ENCODE measurements at places on chromosomes 2 and 18. TPM values are rescaled to one million over a fixed set of nuclear protein-coding genes. Genes with fewer than 3 reads are reported as not detected.

- no peaks in the 10 kb centered on the region for H3K36me3 ChIP-seq
- H3K4me3 ChIP-seq: no peak overlapping the region
- H3K27me3 ChIP-seq: no peaks in the 10 kb centered on the region
- H3K27ac ChIP-seq: no peak overlapping the region
Observed at GRCh38 chr18:48724442-48724841, 185.6 kb downstream of the CTIF start.

DNA sequence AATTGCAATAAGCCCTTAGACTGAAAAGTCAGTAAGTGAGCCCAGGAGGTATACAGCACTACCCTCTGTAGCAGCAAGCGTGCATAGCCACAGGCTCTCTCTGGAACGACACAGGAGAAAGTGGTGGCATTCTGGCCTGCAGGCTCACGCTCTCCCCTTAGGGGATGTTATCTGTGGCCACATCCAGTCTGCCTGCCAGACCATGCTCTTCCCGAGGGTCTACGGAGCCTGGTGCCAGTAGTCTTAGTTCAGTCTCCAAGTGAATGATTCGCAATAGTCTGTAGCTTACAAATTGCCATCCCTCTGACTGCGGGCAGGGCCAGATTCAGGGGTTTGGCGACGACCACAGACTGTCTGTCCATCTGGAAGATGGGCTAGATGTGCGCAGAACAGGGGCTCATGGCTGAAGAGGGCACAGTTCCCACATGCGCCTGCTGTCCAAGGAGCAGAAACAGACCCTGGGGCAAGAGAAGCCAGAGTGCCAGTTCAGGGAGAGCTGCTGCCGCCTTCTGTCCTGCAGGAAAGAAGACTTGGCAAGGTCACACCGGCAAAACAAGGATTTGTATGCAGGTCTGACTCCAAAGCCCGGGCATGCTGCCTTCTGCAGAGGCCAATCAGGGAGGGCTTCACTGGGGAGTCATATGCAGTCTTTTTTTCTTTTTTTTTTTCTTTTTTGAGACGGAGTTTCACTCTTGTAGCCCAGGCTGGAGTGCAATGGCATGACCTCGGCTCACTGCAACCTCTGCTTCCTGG, 3.5 kb upstream of the KLF11 start:
- H3K27ac ChIP-seq: no peak overlapping the region
- H3K36me3 ChIP-seq: no peaks in the 10 kb centered on the region
- no peak for DNase-seq
- H3K4me3 ChIP-seq: no peak overlapping the region
- peaks cover 3% of the 10 kb centered on the region for H3K27me3 ChIP-seq
- H3K4me1 ChIP-seq: peaks cover 12% of the 10 kb centered on the region

GRCh38 chr2:120552800-120553481, 182.7 kb upstream of the GLI2 start:
- peaks cover 3% of the 10 kb centered on the region for H3K4me1 ChIP-seq
- DNase-seq: peak; percentile 63
- no peak overlapping the region for H3K27ac ChIP-seq
- H3K27me3 ChIP-seq: peaks cover 32% of the 10 kb centered on the region
- no peak overlapping the region for H3K4me3 ChIP-seq
- H3K36me3 ChIP-seq: no peaks in the 10 kb centered on the region

KDSR gene
- 81.5 TPM for total RNA-seq

SCLY gene
- 46.4 TPM for total RNA-seq

- H3K27me3 ChIP-seq: no peaks in the 10 kb centered on the region
- no peak for DNase-seq
- H3K27ac ChIP-seq: no peak overlapping the region
- H3K4me3 ChIP-seq: no peak overlapping the region
- H3K36me3 ChIP-seq: peaks cover 52% of the 10 kb centered on the region
Observed at GRCh38 chr2:28414583-28414982, 21.9 kb downstream of the FOSL2 start.

DNA sequence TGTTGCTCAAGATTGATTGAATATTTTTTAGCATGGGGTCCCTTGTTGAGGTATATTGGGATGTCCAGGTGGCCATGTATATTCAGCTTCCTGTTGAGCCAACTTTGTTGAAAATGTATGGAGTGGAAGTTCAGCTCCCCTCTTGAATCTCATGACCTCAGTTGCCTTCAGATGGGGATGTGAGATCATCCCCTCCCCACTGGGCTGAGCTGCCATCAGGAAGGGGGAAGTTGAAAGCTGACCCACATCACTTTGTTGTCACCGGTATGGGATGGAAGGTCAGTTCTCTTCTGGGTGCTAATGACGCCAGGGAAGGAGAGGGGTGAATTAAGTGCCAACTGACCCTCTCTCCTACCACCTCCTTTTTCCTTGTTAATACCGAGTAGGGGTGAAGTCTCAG, 33.9 kb downstream of the ACOXL start:
- H3K36me3 ChIP-seq: no peaks in the 10 kb centered on the region
- H3K4me1 ChIP-seq: no peaks in the 10 kb centered on the region

IL1RL1 gene
- total RNA-seq: 0.43 TPM

ZNF804A gene
- not detected for total RNA-seq

- H3K36me3 ChIP-seq: no peaks in the 10 kb centered on the region
- no peak overlapping the region for H3K4me3 ChIP-seq
- DNase-seq: no peak
- H3K27me3 ChIP-seq: peaks cover 6% of the 10 kb centered on the region
- no peaks in the 10 kb centered on the region for H3K4me1 ChIP-seq
Observed at GRCh38 chr2:43707255-43708015, 31.2 kb upstream of the C1GALT1C1L start.

- no peak overlapping the region for H3K27ac ChIP-seq
- H3K36me3 ChIP-seq: peaks cover 6% of the 10 kb centered on the region
- H3K4me3 ChIP-seq: no peak overlapping the region
- no peaks in the 10 kb centered on the region for H3K27me3 ChIP-seq
- peaks cover 15% of the 10 kb centered on the region for H3K4me1 ChIP-seq
Observed at GRCh38 chr18:79200546-79201268, 131.5 kb downstream of the ATP9B start.

DNA sequence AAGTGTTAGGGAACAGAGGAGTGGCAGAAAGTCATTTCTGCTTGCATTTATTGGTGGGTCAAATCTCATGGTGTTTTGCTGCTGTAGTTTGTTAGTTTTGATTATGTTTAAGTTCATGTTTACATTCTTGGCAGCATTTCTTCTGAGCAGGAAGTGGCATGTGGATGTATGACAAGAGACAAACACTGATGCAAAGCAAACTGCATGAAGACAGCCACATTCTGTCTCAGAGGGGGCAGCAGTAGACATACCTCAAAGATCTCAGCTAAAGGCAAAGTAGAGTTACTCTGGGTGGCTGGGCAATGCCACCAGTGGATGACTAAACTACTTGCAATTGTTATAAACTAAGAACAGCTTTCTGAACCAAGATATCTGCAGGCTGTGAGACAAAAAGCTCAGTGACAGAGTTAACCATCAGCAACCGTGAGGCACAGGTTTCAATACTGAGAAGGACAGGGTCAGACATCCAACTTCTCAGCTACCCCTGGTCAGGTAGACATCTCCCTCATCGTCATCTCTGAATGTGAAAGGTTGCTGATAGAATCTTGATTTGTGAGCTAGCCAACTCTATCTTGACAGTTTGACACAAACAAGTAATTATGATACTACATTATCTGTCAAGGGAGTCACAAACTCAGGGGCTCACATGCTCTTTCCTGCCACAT, 16.4 kb downstream of the GALNT3 start:
- no peak overlapping the region for H3K4me3 ChIP-seq
- DNase-seq: no peak
- peaks cover 3% of the 10 kb centered on the region for H3K36me3 ChIP-seq

DNA sequence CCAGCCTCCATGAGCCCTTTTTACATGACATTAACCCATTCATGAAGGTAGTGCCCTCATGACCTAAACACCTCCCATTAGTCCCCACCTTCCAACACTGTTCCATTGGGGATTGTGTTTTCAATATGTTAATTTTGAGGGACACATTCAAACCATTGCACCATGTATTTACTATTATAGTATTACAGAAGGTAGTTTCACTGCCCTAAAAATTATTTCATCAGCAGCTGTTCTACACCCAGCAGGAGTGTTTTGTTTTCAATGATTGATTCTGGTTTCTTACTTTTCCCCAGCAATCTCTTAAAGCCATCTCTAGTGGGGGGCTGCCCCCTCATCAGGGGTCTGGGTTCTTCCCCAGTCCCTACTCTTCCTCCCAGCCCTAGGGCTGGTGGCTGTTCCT, 71.9 kb downstream of the CERS6 start:
- DNase-seq: no peak
- H3K27me3 ChIP-seq: no peaks in the 10 kb centered on the region
- H3K27ac ChIP-seq: no peak overlapping the region
- H3K36me3 ChIP-seq: peaks cover 3% of the 10 kb centered on the region

DNA sequence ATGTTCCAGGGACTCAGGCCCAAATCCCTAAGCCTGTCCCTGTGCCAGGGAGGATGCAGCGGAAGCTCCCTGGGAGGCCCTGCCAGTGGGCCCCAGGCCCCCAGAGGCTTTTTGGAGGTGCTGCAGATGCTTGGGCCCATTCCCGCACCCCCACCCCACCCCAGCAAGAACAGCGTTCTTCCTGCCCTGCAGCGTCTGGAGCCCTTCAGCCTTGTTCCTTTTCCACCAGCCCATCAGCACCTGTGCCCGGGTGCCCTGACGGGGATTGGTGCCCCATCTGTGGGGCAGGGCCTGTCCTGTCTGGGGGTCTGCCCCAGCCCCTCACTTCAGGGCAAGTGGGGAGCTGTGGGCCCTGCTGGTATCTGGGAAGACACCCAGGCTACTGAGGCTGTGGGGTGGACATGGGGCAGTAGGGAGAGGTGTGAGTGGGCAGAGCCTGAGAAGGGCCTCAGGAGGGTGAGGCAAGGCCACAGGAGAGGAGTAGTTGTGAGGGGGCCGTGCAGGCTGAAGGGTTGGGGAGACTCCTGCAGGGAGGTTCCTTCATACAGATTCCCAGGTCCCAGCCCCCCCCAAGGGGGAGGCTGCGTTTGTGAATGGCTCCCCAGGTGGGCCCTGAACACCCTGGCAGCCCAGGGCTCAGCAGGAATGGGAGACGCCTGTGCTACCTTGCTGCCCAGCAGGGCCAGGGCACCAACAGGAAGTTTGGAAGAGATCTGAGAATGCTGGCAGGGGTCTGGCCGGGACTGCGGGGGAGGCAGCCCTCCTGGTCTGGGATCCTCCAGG, 2.4 kb downstream of the RNPEPL1 start:
- H3K4me3 ChIP-seq: no peak overlapping the region
- no peaks in the 10 kb centered on the region for H3K27me3 ChIP-seq
- no peaks in the 10 kb centered on the region for H3K36me3 ChIP-seq
- no peak overlapping the region for H3K27ac ChIP-seq
- peaks cover 28% of the 10 kb centered on the region for H3K4me1 ChIP-seq

ST8SIA5 gene
- not detected for total RNA-seq

- no peak overlapping the region for H3K4me3 ChIP-seq
- no peak for DNase-seq
- H3K27ac ChIP-seq: no peak overlapping the region
- no peaks in the 10 kb centered on the region for H3K27me3 ChIP-seq
- H3K36me3 ChIP-seq: no peaks in the 10 kb centered on the region
- no peaks in the 10 kb centered on the region for H3K4me1 ChIP-seq
Observed at GRCh38 chr2:236646871-236647270, 77.2 kb downstream of the ACKR3 start.

PSD4 gene
- 87.4 TPM for total RNA-seq

CROCC2 gene
- total RNA-seq: not detected

KCNG3 gene
- total RNA-seq: 0.30 TPM

- no peak overlapping the region for H3K27ac ChIP-seq
- no peaks in the 10 kb centered on the region for H3K4me1 ChIP-seq
- H3K27me3 ChIP-seq: peaks cover 16% of the 10 kb centered on the region
- H3K4me3 ChIP-seq: no peak overlapping the region
- H3K36me3 ChIP-seq: no peaks in the 10 kb centered on the region
Observed at GRCh38 chr18:11040823-11041656, 108.3 kb downstream of the PIEZO2 start.

KLHL30 gene
- total RNA-seq: not detected

- H3K27ac ChIP-seq: no peak overlapping the region
- no peak for DNase-seq
- no peaks in the 10 kb centered on the region for H3K27me3 ChIP-seq
- no peaks in the 10 kb centered on the region for H3K36me3 ChIP-seq
- no peaks in the 10 kb centered on the region for H3K4me1 ChIP-seq
Observed at GRCh38 chr2:127176371-127177311, 43.5 kb downstream of the CYP27C1 start.

GRCh38 chr2:103880081-103880834, 973.7 kb upstream of the POU3F3 start:
- H3K27me3 ChIP-seq: no peaks in the 10 kb centered on the region
- H3K27ac ChIP-seq: no peak overlapping the region

DNA sequence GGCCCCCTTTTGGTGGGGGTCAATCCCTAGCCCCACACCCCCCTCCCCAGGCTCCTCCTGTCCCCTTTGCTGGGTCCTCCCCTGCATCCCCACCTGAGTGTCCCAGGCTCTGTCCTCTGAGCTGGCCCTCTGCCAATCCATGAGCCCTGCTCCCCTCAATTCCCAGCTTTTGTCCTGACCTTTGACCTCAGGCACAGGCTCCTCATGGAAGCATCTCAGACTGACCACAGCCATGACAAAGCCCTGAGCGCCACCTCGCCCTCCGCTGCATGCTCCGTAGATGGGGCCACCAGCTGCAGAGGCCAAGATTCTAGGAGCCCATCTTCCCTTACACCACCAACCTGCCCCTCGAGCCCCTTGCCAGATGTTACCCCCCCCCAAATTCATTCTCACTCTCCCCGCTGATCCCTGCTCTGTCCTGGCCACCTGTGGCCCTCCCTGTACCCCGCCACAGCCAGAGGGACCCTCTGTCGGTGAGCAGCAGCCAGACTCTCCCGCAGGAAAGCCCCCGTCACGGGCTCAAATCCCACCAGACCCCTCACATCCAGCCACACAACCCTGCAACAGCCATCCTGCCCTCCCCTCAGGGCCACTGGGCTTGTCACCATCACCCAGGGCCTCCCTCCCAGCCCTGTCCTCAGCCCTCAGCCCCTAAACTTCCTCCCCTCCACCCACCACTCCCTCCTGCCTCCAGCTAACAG, 206.0 kb downstream of the MGAT5 start:
- H3K36me3 ChIP-seq: no peaks in the 10 kb centered on the region
- DNase-seq: no peak
- no peaks in the 10 kb centered on the region for H3K4me1 ChIP-seq
- no peak overlapping the region for H3K4me3 ChIP-seq
- no peaks in the 10 kb centered on the region for H3K27me3 ChIP-seq

- H3K36me3 ChIP-seq: peaks cover 36% of the 10 kb centered on the region
- H3K27ac ChIP-seq: no peak overlapping the region
- H3K4me1 ChIP-seq: peaks cover 2% of the 10 kb centered on the region
- DNase-seq: no peak
Observed at GRCh38 chr18:74669136-74669798, 71.6 kb downstream of the ZNF407 start.

SMAD7 gene
- 5.9 TPM for total RNA-seq
